ENCODE measurements at places on chromosomes 3 and 15.

GRCh38 chr3:89947337-89947954 is 840.0 kb downstream of the EPHA3 start:
- DNase-seq: no peak

- no peak for DNase-seq
Observed at GRCh38 chr3:118675305-118675704, 359.3 kb downstream of the IGSF11 start.

DNA sequence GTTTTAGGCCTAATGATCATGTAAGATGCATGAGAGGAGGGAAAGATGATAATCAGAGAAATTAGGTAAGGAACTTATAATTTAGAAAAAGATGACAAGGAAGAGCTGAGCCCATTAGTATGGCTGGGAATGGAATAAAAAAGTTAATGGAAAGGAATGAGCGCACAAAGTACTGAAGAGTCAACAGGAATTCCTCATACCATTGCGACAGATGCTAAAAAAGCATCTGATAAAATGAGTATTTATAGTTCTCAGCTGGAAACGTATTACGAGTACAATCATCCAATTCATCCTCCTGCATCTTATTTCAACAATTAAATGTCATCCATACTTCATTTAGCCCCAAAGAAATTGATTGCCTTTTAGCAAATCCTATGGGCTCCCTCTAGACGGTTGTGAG is 58.9 kb downstream of the TMCC1 start:
- DNase-seq: no peak

DNA sequence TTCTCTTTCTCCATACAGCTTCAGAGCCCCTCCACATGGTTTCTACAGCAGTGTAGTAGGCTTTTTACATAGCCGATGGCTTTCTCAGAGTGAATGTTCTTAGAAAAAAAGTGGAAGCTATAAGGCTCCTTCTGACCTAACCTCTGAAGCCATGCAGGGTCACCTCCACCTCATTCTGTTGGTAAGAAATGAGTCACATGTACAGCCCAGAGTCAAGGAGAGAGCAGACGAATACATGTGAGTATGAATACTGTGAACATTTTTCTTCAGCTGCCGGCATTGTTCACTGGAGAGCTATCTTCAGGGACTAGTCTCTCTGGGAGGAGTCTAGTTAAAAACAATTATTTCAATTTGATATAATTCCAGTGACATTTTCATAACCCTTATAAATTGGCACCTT is 68.2 kb upstream of the THRB start:
- DNase-seq: no peak

DNA sequence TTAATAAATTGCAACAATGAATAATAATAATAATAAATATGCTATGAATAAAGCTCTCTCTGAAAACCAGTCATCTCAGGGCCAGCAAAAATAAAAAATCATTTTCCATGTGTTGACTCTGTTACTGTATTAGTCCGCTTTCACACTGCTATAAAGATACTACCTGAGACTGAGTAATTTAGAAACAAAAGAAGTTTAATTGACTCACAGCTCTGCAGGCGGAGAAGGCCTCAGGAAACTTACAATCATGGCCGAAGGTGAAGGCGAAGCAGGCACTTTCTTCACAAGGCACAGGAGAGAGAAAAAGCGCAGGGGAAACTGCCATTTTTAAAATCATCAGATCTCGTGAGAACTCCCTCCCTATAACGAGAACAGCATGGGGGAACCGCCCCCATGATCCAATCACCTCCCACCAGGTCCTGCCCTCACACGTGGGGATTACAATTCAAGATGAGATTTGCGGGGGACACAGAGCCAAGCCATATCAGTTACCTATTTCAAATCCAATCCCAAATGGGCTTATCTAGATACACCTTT is 224.1 kb downstream of the IGSF11 start:
- no peak for DNase-seq

GRCh38 chr3:65342084-65342683 is 654.4 kb upstream of the ADAMTS9 start:
- DNase-seq: peak; percentile 81

GRCh38 chr3:52934630-52935530 is 37.5 kb upstream of the STIMATE start:
- DNase-seq: peak; percentile 77

DNA sequence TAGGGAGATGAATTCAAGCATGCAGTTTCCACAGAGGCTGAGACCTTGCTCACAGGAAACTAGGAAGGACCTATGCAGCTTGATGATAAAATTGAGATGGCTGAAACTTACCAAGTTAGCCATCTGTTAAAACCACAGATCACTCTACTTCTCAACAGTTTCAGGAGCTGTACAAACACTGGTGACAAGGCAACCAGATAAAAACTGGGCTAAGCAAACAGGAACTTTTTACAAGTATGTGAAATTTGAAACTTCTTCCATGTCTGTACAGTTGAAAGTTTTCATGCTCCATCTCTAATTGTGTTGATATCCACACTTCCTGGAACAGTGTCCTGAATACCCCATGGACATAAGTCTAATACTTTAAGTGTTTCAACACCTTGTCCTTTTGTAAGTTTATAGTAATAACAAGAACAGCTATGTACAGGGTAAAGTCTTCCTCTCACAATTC is 78.2 kb downstream of the FAIM start:
- DNase-seq: no peak

DNA sequence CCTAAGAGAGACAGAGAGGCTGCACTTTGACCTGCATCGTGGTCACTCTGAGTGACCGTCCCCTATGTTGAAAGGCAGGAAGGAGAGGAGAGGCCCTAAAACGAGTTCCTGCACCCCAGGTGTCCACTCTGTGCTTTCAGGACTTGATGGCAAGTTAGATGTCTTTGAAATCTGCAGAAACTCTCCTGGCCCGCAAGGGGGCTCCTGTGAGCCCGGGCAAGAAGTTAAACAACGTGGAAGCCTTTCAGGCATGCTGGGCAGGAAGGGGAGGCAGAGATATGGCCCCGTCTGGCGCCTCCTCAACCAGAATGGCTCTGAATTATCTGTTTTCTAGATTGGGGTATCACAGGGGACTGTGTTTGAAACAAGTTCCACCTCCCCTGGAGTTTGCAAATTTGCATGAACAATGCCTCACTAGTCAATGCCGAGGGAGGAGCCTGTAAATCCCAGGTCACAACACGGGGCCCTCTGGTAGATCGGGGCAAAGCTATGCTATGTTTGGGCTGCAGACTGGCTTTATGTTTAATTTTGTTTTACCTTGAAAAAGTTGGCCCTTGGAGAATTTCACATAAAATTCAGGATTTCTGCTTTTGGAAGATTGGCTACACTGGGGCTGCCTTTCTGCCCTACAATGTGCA is 9.8 kb downstream of the CTXND1 start:
- peak; percentile 62 for DNase-seq

DNA sequence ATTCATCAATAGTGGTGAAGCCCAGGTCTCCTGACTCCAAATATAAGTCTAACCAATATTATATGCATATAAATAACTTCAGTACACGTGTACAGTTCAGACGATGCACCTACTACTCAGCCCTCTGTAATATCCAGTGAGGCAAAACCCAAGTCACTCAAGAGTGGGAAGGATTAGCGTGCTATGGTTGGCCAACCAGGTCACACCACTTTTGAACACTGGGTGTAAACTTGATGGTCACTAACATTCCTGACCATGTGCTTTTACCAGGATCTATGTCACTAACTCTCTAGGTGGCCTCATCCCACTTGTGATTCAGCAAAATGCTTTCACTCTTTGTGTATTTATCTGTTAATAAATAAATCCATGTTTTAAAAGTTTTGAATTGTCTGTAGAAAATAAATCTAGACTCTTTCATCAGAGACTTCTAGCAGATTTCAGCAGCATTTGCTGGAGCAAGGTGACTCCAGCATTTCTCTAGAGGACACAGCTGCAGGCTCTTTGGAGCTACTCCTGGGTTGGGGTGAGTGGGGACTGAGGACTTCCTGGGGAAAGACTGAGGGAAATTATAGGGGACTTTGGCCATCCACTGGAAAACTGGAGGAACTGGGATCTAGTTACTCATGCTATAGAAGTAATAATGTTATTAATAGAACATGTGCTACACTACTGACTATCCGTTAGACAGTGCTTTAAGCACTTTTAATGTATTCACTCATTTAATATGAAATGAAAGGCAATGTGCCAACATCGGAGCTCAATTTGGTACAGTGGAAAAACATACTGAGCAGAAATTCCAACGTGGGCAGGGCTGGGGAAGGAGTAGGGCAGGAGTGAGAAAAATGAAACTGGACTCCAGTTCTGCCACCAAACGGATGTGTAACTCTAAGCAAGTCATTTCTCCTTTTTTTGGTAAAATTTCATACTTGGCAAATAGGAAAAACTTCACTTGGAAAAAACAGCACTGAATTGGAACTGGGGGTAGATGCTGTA is 97.9 kb downstream of the RORA start:
- no peak for DNase-seq

- no peak for DNase-seq
Observed at GRCh38 chr15:67776600-67776999, 48.7 kb upstream of the SKOR1 start.

Data from D341Med (cell line).